ENCODE measurements at places on chromosomes 3 and 15.

- no peak for DNase-seq
Measured at GRCh38 chr3:16303037-16303575, 38.1 kb downstream of the OXNAD1 start.

- DNase-seq = no peak
Measured at GRCh38 chr3:171358181-171358880, 101.9 kb downstream of the TNIK start.

DNA sequence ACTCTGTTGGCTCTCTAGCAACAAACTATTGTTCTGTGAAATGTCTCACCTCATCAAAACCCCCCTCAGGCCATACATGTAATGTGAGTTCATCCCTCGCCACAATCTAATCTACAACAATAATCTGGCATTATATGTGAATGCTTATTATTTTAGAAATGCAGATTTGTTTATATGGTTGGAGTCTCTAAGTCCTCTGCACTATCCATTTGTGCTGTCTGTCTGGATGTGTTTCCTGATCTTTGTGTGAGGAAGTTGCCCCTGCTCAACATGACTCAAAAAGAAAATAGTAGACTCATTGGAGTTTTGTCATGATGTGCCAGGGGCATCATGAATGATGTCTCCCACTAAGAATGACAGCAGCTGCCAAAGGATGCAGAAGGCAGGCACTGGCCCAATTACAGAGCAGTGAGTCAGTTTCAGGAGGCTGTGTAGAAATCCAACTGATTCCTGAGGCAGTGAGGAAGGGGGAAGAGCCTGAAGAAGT, 161.6 kb upstream of the PDZRN3 start:
- peak; percentile 87 for DNase-seq

DNA sequence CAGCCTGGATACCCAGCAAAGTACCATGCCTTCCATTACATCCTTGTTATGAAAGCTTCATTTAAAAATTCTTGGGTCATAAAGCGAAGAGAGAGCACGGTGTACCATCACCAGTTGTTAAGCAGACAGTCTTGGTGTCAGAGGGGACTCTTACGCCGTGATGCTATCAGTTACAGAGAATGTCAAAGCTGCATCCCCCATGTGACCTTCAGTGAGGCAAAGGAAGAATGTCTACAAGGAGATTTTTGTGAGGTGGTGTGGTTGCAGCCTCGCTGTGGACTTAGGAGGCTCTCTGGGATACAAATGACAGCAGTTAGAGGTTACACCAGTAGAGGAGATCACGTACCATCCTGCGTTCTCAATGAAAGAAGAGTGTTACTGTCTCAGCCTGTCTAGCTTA, 278.3 kb downstream of the FEZF2 start:
- no peak for DNase-seq

DNA sequence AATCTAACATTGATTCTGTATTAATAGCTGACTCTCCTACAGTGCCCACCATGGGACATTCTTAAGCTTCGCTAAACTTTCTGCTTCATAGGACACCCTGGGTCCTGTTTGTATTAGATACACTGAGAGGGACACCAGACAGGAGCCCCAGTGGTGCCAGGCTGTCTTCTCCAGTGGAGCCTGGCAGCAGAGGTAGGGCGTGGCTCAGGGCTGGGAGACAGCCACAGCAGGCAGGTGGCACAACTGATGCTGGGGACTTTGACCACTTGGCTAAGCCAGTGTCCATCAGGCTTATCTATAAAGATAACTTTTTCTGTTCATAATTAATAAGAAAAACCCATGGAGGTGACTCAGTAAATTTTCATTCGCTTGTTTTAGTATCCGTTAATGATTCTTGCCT, 21.8 kb downstream of the NIPA1 start:
- DNase-seq = no peak

GRCh38 chr3:33437556-33438283, 2.5 kb downstream of the UBP1 start:
- no peak for DNase-seq

DNA sequence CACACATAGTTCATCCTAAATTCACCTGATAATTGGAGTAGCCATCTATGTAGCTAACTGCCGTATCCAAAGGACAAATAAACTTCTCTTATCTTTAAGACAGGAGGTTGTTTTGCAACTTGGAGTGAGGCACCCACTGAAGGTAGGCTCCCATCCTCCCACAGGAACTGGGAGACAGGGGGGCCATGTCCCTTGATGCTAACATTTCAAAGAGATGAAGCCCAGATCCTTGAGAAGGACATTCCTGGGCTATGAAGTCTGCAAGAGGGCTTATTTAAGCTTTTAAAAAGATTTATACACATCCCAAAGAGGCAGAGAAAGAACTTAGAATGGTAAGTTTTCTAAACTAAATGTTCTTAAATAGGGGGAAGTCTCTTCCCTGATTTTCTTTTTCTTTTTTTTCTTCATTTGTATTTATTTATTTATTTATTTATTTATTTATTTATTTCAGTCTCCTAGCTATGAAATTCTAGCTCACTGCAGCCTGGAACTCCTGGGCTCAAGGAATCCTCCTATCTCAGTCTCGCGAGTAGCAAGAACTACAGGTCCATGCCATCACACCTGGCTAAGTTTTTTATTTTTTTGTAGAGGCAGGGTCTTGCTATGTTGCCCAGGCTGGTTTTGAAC, 12.8 kb upstream of the MOBP start:
- no peak for DNase-seq

GRCh38 chr3:23653647-23654525, 151.9 kb upstream of the UBE2E1 start:
- no peak for DNase-seq

DNA sequence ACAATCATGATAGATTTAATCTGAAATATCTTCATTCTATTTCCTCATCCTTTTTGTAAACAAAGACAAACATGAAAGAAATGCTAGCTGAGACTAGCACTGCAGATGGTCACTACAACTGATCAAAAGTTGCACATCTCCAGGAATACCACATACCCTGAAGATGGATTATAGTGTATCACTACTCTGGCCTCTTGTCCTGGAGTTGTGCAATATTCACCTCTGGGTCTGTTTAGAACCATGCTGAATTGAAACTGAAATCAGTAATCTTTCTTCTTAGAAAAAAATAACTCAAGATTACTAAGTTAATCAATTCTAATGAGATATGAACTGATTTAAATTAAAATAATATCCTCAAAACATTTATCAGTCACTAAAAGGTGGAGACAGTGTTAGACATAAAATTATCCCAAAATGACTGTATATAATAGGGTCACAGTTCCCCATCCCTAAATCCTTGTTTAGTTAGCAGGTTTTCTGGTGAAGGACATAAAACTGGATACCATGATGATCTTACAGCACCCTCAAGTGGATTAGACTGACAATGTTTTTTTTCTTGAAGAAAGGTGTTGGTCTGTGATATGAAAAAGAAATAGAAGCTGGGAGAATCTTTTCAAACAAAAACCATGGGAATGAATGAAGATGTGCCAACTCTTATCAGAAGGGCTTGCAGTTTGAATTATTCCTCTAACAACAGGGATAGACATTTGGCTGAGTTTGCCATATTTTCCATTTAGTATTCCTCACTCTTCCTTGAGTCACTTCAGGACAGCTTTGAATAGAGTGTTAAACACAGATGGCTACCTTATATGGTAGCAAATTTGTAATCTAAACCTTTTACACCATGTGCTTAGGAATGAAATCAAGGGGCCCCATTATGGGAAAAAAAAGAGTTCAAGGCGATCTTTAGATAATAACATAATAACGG, 7.1 kb upstream of the TTC14 start:
- DNase-seq = no peak

DNA sequence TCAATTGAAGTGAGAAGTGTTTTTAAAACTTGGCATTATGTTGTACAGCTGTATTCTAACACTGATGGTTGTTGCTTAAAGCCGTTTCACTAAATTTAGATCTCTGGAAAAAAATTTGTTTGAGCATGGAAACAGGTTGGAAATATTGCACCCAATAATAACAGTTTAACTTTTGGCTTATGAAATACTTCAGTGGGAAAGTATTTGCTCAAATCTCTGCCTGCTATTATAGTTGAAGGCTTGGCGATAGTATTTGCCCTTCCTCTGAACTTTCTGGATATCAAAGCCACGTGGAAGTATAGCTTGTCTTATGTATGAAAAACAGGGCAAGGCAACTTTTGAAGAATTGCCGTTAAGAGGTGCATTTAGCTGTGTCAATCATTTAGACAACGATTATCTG, 270.3 kb upstream of the LRRFIP2 start:
- no peak for DNase-seq

GRCh38 chr3:161793194-161793930, 296.8 kb downstream of the OTOL1 start:
- no peak for DNase-seq

DNA sequence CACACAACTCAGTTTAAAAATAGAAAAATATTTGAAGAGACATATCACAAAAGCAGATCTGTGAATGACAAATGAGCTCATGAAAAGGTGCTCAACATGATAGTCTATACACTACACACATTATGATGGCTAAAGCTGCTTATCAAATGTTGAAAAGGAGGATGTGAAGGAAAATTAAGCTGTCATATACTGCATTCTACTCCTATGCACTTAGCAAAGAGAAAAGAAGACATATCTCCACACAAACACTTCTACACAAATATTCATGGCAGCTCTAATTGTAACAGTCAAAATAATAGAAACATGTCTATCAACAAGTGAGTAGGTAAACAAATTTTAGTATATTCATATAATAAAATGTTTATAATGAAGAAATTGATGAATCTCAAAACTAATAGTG, 540.5 kb downstream of the PLOD2 start:
- no peak for DNase-seq

GRCh38 chr15:35126236-35126635, 41.1 kb upstream of the NANOGP8 start:
- DNase-seq = peak; percentile 4
